PC-3 (cell line): ENCODE measurements at places on chromosomes 3 and 15. TPM values are rescaled to one million over a fixed set of nuclear protein-coding genes. Genes with fewer than 3 reads are reported as not detected.

The ERICH6 gene
- not detected in 2 replicates for total RNA-seq

The DUOXA2 gene
- not detected in 2 replicates for total RNA-seq

The GATM gene
- 0.86 and 0.87 TPM in 2 replicates for total RNA-seq

The PLA2G4D gene
- 0.17 and 0.55 TPM in 2 replicates for total RNA-seq

The MORC1 gene
- not detected in 2 replicates for total RNA-seq
